T-helper 2 cell (primary cell): ENCODE measurements at places on chromosomes 7 and 10.

GRCh38 chr10:21954132-21954531 lies 49.4 kb downstream of the DNAJC1 start:
- no peak for DNase-seq

DNA sequence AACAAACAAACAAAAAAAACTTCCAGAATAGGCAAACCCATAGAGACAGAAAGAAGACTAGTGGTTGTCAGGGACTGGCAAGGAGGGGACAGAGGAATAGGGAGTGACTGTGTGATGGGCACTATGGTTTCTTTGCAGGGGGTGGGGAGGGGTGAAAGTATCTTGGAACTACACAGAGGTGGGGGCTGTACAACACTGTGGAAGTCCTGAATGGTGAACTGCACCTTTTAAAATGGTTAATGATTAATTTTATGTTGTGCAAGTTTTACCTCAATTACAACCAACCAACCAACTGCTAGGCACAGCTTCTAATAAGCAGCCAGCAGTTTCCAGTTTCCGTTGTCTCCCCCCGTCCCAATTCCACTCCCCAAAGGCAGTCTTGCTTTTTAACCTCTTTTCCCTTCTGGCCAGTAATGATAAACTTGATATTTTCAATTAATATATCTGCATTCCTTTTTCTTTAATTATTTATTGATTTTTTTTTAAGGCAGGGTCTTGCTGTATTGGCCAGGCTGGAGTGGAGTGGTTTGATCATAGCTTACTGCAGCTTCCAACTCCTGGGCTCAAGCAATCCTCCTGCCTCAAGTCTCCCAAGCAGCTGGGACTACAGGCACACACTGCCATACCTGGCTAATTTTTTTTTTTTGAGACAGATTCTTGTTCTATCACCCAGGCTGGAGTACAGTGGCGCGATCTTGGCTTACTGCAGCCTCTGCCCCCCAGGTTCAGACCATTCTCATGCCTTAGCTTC lies 46.8 kb downstream of the HIP1 start:
- no peak for DNase-seq

- peak; percentile 9 for DNase-seq
Observed at GRCh38 chr7:47497367-47498096, 84.4 kb downstream of the TNS3 start.

GRCh38 chr10:132078746-132079345 lies 13.1 kb downstream of the JAKMIP3 start:
- no peak for DNase-seq

GRCh38 chr7:47609803-47610452 lies 28.0 kb upstream of the TNS3 start:
- no peak for DNase-seq
